ENCODE measurements at places on chromosomes 12 and 14. TPM values are rescaled to one million over a fixed set of nuclear protein-coding genes. Genes with fewer than 3 reads are reported as not detected.
A peak's percentile ranks its signal among the peaks of the same experiment; 100 is the strongest.

- H3K27me3 ChIP-seq: peaks cover 4% of the 10 kb centered on the region
- H3K4me1 ChIP-seq: peaks cover 4% of the 10 kb centered on the region
- DNase-seq: no peak
- no peaks in the 10 kb centered on the region for H3K36me3 ChIP-seq
These were observed 120.8 kb downstream of the GLT1D1 start for GRCh38 chr12:128973883-128974681.

Gene ZNF740
- 24.4 TPM for total RNA-seq

Gene MED6
- 90.2 TPM for total RNA-seq

Gene DAO
- not detected for total RNA-seq

GRCh38 chr14:75291331-75291730 is 12.7 kb downstream of the FOS start:
- no peaks in the 10 kb centered on the region for H3K27me3 ChIP-seq
- DNase-seq: no peak
- H3K4me3 ChIP-seq: no peak overlapping the region

Gene C12orf50
- total RNA-seq: not detected

Gene ANKLE2
- total RNA-seq: 61.7 TPM

Gene TAS2R19
- total RNA-seq: 0.71 TPM

- peaks cover 6% of the 10 kb centered on the region for H3K36me3 ChIP-seq
- DNase-seq: no peak
- H3K27me3 ChIP-seq: no peaks in the 10 kb centered on the region
- H3K27ac ChIP-seq: peak overlapping the region; percentile 65
These were observed 53.6 kb downstream of the SLC25A47 start for GRCh38 chr14:100376751-100377171.

GRCh38 chr14:33165926-33166289 is 227.2 kb downstream of the NPAS3 start:
- no peaks in the 10 kb centered on the region for H3K36me3 ChIP-seq
- H3K4me3 ChIP-seq: no peak overlapping the region
- DNase-seq: no peak
- no peak overlapping the region for H3K27ac ChIP-seq
- no peaks in the 10 kb centered on the region for H3K4me1 ChIP-seq
